ENCODE measurements at places on chromosomes 3 and 15.
A peak's percentile ranks its signal among the peaks of the same experiment; 100 is the strongest.

- no peak for DNase-seq
Observed at GRCh38 chr15:60374628-60375081, 23.1 kb downstream of the ANXA2 start.

GRCh38 chr3:190120269-190121060 lies at the start of gene P3H2:
TSS of gene P3H2 (minus strand) at chr3:190120897. CDS start at chr3:190120731, 166 bp downstream.
- DNase-seq, result peak; percentile 88

DNA sequence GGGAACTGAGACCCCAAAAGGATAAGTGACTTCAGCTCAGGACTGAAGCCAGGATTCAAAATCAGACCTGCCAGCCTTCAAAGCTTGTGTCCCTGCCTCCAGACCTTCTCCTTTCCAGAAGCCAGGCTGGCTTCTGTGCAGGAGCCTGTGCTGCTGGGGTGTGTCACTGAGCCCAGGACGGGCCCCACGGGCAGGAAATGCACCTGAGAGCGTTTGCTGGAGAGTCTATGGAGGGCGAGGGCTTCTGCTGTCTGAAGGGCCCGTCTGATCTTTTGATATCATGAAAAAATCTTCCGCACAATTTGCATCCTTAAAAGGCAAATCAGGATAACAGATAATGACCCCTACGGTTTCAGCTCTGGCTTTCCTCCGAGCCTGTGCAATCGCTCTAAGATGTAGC lies 125.4 kb downstream of the FAM43A start:
- no peak for DNase-seq

DNA sequence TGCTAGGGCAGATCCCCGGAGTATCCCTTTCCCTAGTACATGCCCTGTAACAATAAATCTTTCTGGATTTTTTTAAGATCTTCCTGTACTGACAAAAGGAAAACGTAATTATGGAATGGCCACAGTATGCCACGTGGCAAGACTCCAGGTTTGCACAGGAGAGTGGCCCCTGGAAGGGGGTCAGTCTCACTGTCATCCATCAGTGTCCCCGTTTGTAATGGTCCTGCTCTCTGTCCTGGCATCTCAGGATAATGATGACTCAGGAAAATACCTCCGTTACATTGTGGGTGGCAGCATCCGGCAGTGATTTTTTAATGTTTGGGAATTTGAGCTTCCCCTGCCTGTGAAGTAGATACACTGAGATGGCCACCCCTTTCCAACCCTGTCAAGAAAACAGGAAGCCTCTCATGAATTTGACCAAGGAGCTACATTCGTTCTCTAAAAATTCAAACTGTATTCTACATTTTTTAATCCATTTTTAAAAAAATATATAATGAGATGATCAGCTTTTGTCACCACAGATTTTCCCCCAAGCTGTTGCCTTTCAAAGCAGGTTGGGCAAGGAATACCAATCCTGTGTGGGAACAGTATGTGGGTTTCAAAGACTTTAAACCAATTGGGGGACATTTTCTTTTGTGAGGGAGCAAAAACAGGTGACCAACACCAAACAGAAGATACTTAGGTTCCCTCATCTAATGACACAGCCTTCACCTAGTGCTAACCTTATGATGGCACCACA lies 110.4 kb downstream of the C3orf70 start:
- no peak for DNase-seq

GRCh38 chr3:23820888-23821287 lies 15.1 kb downstream of the UBE2E1 start:
- no peak for DNase-seq

DNA sequence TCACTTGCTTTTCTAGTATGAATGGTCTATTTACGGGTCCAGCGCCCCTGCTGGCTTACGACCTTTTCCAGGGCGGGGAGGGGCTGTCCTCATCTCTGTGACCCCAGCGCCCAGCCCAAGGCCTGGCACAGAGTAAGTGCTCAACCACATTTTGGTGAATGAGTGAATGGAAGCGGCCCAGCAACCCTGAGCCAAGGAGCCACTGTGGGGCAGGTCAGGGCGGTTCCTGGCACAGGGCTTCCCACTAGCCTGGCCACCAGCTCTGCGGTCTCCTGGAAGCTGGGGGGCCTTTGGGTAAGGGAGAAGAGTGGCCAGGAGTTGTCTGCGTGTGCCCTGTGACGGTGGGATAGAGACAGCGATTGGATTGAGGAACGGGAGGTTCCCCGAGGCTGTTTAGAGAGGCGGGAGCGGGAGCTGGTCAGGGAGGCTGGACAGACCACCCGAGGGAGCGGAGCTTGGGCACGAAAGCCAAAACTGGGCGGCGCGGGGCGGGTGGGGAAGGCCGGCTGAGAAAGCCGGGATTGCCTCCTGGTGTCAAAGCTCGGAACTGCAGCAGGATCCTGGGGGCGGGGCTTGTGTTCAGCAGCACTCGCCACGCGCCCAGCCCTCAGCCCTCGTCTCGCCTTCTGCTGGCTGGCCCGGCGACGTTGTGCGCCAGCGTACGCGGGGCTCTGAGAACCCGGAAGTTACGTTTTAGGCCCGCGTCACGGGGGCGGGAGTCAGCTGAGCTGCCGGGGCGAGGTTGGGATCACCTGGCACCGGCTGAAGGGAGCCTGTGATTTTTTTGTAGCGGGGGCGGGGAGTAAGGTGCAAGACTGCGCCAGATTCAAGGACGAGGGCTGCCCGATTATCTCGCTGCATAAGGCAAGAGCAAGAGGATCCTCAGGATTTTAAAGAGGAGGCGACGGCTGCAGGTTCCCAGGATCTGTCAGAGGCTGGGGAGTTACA lies at the start of gene VPS18:
TSS of gene VPS18 (plus strand) at position 718 of the 948 bp plus-strand sequence. CDS start 319 bp downstream, outside the sequence.
- DNase-seq, result peak; percentile 98

DNA sequence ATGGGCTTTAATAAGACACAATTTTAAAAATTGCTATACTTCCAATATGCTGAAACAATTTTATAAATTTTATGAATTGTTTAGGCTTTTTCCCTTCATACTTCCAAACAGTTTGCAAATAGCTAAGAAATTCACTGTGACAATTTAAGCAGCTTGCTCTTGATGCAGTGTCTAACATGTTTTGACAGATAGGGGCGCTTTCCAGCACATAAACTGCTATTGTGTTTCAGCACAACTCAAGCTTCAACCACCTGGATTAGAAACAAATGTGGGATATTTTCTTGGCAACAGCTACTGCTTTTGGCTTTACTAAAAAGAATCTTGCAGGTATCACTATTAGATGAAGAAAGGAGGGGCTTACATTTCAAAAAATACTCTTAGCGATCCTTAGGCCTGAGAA lies 565.8 kb upstream of the DPPA4 start:
- no peak for DNase-seq

DNA sequence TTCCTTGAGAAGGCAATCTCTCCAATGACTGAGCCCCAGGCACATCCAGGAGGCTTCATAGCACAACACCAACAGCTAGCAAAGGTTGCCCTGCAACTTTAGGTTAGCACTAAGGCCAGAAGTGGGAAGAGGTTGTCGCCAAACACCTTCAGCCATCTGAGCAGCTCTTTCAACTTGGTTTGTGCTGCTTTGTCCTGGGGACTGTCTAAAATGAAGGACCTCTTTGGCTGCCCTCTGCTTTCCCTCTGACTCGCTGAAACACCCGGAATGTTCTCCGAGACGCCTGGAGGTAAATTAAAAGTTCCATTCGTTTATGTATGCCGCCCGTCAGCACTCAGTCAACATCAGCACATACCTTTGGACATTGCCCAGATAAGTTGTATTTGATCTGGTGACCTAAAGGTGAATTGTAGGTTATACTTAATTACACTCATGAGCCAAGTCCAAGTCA lies 121.2 kb upstream of the NR2F2 start:
- no peak for DNase-seq

DNA sequence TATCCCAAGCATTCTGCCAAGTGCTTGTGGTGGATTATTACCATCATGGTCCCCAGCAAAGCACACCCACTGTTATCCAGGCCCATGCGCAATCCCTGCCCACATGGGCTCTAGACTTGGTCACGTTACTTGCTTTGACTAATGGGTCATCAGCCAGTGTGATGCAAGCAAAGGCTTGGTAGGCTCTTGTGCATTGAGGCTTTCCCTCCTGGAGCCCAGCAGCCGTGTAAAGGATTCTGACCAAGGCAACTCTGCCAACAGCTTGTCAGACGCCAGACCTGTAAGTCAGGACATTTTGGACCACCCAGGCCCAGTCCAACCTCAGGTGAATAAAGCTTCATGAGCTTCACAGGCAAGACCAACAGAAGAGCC lies 93.9 kb downstream of the ABHD5 start:
- DNase-seq, result no peak

DNA sequence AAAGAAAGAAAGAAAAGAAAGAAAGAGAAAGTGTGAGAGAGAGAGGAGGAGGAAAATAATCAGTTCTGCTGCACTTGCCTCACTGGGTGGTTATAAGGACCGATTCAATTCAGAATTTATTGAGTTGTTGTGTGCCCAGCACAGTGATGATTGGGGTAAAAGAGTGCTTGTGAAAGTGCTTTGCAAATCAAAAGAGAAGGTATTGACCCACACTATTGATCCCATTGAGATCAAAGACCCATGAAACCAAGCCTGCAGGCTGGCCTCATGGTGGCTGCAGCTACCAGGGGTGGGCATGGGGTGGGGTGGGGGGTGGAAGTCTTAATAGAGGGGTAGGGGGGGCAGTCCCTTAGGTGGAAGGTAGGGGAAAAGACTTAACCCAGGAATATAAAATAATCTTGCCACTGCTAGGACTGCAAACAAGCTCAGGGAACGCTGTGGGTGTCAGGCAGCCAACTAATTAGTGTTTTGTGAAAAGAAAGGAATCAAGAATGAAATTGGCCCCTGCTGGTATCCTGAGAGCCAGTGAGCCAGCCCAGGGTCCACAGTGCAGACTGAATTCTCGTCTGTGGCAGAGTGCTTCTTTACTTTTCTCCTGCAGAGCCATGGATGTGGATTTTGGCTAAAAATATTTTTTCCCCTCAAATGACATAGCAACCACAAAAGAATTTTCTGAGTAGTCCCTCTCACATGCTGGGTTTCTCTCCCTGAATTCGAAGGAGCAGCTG lies 34.2 kb downstream of the CLEC3B start:
- DNase-seq, result no peak

DNA sequence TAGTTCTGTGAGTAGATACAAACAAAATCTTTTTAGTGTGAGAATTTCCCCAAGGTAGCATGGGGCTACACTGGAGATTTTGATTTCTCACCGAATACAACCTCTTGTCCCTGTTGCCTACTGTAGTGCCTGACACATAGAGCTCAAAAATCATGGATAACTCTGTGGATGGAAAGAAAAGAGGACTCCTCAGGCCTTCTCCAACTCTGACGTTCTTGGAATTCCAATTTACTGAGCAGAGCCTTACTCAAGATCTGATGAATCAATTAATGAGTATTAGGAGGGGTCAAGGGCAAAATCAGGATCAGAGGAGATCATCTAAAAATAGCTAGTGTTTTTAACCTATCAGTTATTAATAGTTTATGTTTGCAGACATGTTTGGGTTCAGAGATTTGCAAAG lies 46.7 kb upstream of the PYDC2 start:
- DNase-seq, result no peak

DNA sequence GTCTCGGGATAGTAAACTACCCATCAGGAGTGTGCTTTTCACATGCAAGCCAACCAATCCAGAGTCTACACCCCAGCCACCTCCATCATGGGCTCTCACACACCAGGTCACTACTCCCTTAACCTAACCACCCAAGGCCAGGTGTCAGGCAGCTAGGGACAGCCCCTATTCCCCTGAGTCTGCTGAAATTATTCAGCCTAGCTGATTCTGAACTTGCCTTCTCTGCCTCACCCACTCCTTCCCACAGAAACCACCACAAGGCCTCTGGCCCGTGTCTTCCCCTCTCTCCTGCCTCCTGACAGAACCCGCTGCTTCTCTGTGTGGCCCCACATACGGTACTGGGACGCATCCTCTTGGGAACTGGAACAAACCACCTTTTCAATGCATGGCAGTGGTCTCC lies 82.1 kb downstream of the PCSK6 start:
- DNase-seq, result no peak

DNA sequence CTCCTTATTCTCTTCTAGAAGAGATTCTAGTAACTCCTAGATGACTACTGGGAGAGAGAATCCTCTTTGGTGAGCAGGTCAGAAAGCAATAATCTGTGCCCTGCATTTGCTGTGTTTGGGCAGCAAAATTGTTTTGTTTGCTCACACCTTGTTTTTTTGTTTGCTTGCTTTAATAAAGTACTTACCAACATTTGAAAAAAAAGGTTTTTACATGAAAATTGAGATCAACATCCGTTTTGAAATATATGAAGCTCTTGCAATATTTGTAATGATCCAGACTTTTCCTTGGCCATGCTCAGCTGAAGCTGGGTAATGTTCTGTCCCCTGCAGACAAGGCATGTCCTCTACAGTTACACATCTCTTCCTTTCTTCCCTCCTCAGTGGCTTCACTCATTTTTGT lies 62.2 kb downstream of the DIPK2A start:
- no peak for DNase-seq

- no peak for DNase-seq
Observed at GRCh38 chr3:161508852-161509477, 12.4 kb downstream of the OTOL1 start.

DNA sequence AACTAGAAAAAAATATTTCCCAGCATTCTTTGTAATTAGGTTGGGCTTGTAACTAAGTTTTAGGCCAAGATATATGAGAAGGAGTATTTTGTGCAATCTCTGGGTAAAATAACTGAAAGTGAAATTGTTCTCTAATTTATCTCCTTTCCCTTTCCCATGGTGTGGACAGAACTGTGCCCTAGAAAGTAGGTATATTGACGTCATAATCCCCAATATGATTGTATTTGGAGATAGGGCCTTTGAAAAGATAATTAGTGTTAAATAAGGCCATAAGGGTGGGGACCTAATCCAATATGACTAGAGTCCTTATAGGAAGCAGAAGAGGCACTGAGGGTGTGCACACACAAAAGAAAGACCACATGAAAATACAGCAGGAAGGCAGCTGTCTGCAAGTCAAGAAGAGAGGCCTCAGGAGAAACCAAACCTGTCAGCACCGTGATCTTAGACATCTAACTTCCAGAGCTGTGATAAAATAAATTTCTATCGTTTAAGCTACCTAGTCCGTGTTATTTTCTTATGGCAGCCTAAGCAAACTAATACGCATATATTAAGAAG lies 106.6 kb downstream of the KCNH8 start:
- no peak for DNase-seq

DNA sequence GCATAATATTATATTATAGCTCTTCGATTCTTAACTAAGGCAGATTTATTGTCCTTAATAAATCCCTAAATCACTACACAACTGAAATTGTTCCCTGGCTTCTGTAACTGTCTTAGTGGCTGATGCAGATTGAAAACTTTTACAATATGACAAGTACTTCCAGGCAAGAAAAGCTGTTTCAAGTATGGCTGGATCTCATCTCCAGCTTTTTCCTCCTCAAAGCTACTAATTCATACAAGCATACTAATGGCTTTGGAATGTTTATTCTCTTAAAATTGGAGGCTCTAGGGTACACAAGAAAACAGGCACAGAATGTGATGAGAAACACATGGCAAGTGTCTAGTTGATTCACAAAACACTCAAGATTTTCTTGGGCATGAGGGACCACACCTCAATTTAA lies 351.5 kb upstream of the ICE2 start:
- DNase-seq, result no peak

GRCh38 chr15:72445426-72445825 lies 28.7 kb upstream of the ARIH1 start:
- peak; percentile 73 for DNase-seq

DNA sequence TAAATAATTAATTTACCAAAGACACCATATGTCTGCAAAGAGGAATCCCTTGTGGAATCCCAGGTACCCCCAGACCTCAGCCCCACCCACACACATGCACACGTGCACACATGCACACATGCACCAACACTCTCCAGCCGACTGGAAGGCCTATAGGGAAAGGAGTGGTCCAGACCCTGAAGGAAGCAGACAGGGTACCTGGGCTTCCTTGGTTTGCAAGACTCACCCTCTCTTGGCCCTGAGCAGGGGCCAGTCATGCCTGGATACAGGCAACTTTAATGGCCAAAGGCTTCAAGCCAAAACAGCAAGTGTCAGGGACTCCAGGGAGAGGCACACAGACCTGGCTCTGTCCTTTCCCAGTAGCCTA lies 8.9 kb upstream of the HAPLN3 start:
- no peak for DNase-seq
